ENCODE measurements at places on chromosomes 5 and 9.

- no peak for DNase-seq
These were observed 15.8 kb downstream of the SLC25A48 start for GRCh38 chr5:135850231-135850630.

GRCh38 chr5:133222979-133223378 is 171.2 kb downstream of the HSPA4 start:
- no peak for DNase-seq

- DNase-seq: no peak
These were observed 53.2 kb upstream of the GRIA1 start for GRCh38 chr5:153437251-153437650.

DNA sequence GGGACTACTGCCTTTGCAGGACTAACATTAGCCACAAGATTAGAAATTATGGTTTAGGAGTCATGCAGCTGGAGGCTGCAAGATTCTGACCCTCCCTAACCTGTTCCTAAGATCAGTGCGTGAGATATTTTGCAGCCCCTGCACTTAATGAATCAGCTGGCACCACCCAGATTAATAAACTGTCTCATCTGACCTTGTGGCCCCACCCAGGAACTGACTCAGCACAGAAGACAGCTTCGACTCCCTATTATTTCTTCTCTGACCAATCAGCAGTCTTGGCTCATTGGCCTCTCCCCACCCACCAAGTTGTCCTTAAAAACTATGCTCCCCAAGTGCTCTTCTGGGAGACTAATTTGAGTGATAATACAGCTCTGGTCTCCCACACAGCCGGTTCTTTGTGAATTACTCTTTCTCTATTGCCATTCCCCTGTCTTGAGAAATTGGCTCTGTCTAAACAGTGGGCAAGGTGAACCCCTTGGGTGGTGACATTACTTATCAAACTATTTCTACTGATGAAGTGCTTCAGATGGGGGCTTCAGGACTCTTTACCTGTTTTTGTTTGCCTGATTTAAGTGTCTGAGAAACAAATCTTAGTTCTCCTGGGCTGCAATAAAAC is 17.0 kb downstream of the CTSL start:
- DNase-seq: no peak

GRCh38 chr5:2015961-2016360 is 133.2 kb upstream of the IRX4 start:
- DNase-seq: no peak

- DNase-seq: no peak
These were observed 10.1 kb downstream of the TTC1 start for GRCh38 chr5:160018945-160019625.

DNA sequence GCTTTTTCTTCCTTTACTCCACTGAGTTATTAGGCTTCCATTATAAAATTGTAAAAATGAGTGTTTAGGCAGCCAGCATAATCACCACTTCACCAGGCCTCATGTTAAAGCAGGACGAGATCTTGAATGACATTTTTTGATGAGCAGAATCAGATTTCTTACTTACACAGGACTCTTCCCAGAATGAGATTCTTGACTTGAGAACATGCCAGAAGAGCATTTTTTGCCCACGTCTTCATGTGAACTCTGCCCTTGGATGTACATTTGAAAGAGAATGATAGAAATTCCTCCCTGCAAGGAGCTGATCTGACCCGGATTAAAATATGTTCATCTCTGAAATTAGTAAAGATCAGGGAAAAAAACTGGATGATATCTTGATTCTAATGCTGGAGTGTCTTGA is 212.1 kb upstream of the ADRA1B start:
- DNase-seq: no peak

DNA sequence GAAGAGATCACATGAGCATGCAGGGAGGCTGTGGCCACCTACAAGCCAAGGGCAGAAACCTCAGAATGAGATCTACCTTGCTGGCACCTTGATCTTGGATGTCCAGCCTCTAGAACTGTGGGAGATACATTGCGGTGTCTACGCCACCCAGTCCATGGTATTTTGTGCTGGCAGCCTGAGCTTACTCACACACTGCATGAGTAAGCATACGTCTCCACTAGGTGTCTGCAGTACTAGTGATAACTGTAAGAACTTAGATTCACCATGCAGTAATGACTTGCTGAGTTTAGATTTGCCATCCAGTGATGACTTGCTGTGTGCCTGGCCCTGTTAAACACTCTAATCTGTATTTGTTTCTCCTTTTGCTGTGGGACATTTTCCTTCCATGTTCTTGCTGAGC is 417.7 kb downstream of the GADD45G start:
- no peak for DNase-seq

GRCh38 chr9:19050637-19051591 is 1.7 kb downstream of the RRAGA start:
- DNase-seq: no peak

DNA sequence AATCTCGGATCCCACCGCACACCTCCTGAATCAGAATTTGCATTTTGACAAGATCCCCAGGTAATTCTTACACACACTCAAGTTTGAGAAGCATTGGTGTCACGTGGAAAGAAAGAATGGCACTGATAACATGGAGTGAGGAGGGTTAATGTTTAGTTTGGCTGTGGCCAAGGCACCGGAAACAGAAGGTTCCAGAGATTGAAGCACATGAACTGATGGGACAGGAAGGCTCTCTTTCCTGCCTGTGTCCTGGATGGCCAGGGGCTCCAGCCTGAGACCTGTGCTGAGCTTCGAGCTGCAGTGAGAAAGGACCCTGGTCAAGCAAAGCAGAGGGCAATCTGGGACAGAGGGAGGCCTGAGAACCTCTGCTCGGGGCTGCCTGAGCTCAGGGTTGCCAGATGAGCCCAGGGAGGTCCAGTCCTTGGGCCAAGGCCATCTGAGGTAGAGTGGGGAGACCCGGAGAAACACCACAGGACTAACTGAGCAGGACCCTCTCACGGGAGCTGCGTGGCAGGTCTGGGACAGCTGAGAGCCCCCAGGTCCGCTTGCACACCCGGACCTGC is 27.3 kb downstream of the AFAP1L1 start:
- no peak for DNase-seq

DNA sequence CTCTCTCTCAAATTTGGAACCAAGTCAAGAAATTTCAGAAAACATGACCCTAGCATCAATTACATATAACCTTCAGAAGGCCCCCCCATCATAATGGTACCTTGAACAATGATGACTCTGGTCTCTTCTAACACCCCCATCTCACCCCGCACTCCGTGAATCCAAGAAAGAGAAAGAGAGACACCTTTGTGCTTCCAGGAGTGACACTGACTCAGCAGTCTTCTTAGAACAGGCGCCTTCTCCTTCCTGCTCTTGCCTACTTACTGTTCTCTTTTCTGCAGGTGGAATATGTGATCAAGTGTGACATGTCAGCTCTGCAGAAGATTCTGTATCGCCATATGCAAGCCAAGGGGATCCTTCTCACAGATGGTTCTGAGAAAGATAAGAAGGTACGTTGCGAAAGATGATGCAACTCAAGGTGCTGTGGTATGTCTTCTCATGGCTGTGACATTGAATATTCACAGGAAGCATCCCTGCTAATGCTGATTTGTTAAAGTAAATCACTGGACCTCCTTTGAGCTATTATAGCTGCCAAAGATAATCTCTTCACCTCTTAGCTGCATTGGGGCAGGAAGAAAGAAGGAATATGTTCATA is 81.3 kb downstream of the SMARCA2 start:
- DNase-seq: no peak

DNA sequence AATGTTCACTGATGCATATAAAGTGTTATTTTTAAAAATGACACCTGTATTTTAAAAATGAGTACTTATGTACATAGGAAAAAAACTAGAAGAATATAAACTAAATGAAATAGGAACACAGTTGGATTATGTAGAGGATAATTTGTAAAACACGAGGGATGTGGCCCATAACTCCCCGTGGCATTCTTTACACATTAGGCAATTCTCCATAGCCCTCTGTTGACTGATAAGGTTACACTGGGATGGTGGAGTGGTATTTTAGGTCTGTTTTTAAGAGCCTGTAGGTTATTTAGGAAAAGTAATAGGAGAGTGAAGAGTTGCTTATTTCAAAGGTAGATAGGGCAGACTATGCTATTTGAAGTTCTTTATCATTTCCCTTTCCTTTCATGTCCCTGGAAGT is 1.8 kb downstream of the CAVIN4 start:
- no peak for DNase-seq

DNA sequence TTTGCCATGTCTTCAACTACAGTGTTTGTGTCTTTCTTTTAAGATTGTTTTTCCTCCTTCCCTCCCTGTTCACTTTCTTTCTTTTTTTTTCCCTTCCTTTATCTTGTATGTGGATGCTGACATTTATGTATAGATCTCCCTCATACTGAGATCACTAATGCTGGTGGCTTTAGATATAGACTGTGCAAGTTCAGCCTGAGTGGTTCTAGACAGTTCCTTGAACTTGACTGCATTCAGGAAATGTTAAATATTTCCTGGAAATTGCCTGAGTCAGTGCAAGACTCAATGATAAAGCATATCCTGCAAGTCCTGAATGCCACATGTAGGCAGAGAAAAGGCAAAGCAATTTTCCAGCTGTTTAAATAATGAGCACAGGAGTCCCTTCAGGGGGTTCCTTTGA is 182.5 kb upstream of the NR3C1 start:
- no peak for DNase-seq

GRCh38 chr9:108272349-108272899 is 583.4 kb downstream of the ACTL7B start:
- DNase-seq: no peak

GRCh38 chr5:176816791-176817347 is 6.5 kb downstream of the UNC5A start:
- DNase-seq: no peak

GRCh38 chr9:115944166-115944948 is 209.2 kb upstream of the PAPPA start:
- no peak for DNase-seq

DNA sequence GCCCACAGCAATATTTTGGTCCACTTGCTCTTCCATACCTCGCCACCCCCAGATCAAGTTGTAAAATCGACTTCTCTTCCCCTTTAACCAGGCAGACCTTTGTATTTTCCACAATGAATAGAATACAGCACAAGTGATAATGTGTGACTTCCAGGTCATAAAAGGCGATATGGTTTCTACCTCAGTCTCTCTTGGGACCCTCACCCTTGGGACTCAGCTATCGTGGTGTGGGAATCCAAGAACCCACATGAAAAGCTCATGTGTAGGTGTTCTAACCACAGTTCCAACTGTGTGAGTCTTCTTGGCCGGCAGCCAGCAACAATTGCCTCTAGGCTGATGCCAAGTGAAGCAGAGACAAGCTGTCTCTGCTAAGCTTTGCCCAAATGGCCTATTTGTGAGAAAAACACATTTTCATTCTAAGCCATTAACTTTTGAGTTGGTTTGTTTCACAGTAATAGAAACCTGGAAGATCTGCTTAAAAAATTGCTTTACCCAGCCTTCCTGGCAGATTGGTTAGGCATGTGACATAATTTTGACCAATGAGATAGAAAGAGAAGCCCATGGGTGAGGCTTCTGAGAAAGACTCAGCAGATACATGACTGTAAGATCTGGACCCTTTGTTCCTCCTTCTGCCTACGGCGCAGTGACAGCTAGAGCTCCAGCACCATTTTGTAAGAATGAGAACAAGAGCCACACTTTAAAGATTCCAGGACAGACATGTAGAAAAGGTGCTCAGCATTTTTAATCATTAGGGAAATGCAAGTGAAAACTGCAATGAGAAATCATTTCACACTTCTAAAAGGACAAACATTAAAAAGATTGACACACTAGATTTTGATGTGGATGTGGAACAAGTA is 18.3 kb upstream of the MLLT3 start:
- DNase-seq: no peak

DNA sequence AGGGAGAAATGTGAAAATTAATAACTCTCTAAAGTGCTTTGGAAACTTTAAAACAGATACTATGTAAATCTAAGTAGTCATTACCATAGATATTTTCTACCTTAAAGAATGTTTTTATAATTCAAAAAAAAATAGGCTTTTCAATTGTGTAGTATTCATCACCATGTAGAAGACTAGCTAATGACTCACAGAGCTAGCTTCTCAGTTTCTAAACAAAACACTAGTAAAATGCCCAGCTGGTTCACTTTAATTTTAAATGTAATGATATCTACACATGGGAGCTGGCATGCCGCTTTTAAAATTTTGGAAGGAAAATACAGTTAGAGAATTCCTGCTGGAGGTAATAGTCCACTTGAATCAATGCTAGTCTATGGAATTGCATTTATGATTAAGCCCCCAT is 509.8 kb downstream of the CSNK1G3 start:
- no peak for DNase-seq

GRCh38 chr9:91056917-91057316 is 255.3 kb downstream of the SYK start:
- DNase-seq: no peak

DNA sequence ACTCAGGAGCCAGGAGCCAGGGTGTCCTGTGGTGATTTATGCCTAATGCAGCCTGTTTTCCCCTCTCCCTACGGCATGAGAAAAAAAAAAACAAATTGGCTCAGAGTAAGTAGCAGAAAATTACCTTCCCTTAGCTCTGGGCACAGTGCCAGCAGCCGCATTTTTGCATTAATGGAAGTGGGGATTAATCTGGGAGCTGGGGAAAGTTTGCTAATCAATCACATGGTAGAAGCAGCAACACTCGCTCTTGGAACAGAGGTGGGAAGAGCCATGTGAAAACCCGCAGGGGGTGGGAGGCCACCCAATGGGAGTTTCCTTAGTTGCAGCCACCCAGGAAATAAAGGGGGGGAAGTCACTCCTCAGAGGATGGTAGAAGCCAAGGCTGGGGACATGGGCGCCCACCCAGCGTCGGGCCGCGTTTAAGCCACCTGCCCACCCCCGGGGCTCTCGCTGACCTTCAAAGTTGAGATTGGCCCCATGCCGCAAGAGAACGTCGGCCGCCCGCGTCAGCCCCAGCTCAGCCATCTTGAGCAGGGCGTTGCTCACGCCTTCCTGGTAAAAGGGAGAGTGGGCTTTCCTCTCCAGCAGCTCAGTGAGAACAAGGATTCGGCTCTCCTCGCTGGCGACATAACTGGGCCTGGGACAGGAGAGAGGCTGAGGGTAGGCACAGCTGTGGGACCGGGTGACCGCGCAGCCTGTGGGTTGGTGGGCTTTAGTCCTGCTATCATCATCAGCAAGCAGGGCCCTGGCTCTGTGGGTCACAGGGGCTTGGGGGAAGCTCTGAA is 1.7 kb downstream of the ASB6 start:
- DNase-seq: no peak

DNA sequence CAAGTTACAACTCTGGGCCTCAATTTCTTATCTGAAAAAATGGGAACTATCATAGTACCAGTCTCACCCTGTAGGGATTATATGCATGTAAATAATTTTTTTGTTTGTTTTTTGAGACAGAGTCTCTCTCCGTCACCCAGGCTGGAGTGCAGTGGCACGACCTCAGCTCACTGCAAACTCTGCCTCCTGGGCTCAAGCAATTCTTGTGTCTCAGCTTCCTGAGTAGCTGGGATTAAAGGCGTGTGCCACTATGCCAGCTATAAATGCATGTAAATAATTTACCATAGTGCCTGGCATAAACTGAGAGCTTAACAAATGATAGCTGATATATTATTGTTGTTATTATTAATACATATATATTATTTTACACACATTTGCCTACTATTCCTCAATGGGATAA is 3.0 kb upstream of the ARHGAP26 start:
- no peak for DNase-seq

DNA sequence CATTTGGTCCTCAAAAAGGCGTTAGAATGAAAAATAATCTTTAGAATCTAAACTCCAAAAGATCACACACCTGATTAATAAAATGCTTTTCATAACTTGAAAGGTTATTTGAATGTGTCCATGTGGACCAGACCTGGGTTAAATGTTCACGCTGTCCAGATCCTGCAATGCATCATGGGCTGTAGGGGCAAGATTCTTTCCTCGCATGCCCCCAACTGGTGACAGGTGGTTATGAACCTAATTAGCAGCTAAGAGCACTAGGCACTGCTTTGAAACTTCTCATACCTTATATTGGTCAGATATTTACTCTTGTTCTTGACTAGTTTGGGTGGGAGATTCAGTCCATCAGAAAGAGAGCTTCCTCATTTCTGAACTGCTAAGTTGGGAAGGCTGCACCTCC is 19.3 kb upstream of the PIP5K1B start:
- no peak for DNase-seq

Data from hypothalamus (tissue), 51 donors.